H4 (cell line): ENCODE measurements at places on chromosomes 5 and 9. TPM values are rescaled to one million over a fixed set of nuclear protein-coding genes. Genes with fewer than 3 reads are reported as not detected.

ABCA2 gene
- 4.9 and 22.4 TPM in 2 replicates for total RNA-seq

GRCh38 chr5:93675460-93676450, 65.6 kb downstream of the POU5F2 start:
- no peak for DNase-seq

GRCh38 chr5:65805089-65805488, 83.1 kb downstream of the NLN start:
- DNase-seq: no peak

GRCh38 chr9:87406543-87407166, 91.0 kb upstream of the DAPK1 start:
- no peak for DNase-seq
